ENCODE measurements at places on chromosomes 11 and 22.

DNA sequence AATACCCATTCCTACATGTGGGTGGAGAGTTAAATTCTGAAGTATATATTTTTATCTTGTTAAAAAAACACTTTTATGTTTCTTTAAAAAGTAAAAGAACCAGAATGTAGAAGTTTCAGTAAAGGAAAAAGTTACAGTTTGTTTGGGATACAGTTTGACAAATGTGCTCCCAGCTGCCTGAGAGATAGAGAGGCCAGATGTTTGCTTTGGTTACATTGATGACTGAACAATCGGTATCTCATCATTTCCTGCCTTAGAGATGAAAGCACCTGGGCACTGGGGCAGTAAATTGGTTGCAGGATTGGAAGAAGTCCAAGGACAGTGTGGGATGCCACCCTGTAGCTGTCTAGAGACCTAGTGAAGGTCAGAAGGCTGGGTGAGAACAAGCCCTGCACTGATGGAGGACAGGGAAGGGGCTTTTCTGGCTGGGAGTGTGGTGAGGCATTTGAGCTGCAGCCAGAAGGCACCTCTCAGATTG lies 16.6 kb downstream of the MED15 start:
- no peak for DNase-seq

- DNase-seq: no peak
Observed at GRCh38 chr11:10459029-10459970, 4.2 kb downstream of the AMPD3 start.

DNA sequence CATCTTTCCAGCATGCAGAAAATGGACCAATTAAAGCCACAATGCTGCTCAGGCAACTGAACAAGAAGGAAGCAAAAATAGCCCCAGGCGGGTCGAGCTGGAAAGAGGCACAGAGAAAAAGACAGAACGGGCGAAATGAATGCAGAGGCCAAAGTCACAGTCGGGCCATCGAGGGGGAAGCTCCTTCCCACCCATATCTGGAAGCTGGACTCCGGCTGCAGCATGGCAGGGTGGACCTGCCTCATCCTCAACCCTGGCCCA lies 58.6 kb upstream of the PRDM11 start:
- DNase-seq: no peak

- DNase-seq: no peak
Observed at GRCh38 chr11:72633068-72633467, 41.2 kb downstream of the PDE2A start.

GRCh38 chr11:75369560-75370255 lies 18.2 kb upstream of the ARRB1 start:
- DNase-seq: no peak

GRCh38 chr22:38966380-38966702 lies 8.9 kb downstream of the APOBEC3A start:
- DNase-seq: no peak

GRCh38 chr11:112842151-112842550 lies 119.1 kb upstream of the NCAM1 start:
- DNase-seq: no peak

- DNase-seq: no peak
Observed at GRCh38 chr11:1920909-1921573, 1.5 kb downstream of the TNNT3 start.
